Right lung (tissue), 10 donors: ENCODE measurements at places on chromosomes 1 and 21. TPM values are rescaled to one million over a fixed set of nuclear protein-coding genes. Genes with fewer than 3 reads are reported as not detected.

- DNase-seq: no peak
Measured at GRCh38 chr1:108142773-108143394, 57.3 kb downstream of the SLC25A24 start.

DNA sequence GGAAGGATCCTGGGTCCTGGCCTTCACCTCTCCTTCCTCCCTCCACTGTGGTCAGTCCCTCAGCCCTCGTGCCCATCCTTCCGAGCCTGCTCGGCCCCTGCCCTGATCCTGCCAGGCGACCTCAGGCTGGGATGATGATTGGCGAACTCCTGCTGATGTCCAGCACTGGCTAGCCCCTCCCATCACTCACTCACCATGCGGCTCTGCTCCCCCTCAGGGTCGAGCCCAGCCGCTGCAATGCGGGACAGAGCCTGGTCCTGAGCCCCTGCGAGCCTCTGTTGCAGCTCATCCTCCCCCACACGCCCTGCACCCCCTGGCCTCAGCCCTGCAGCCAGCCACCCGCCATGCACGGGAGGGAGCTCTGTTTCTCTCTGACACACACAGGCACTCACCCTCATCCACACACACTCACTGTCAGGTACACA is 100.2 kb downstream of the DMRTB1 start:
- DNase-seq: no peak

GRCh38 chr1:14090062-14090461 is 390.1 kb downstream of the PRDM2 start:
- DNase-seq: no peak

GRCh38 chr1:19393046-19393445 is 80.9 kb downstream of the SLC66A1 start:
- no peak for DNase-seq

The OR2AK2 gene
- polyA plus RNA-seq: not detected

The KRTAP7-1 gene
- polyA plus RNA-seq: not detected

The CLEC20A gene
- 0.18 TPM for polyA plus RNA-seq

The GPA33 gene
- 0.20 TPM for polyA plus RNA-seq

GRCh38 chr21:14675774-14676530 is 129.8 kb upstream of the SAMSN1 start:
- DNase-seq: no peak

- no peak for DNase-seq
Measured at GRCh38 chr1:184716158-184716557, 38.5 kb downstream of the EDEM3 start.

The ETV3L gene
- not detected for polyA plus RNA-seq
